Activated CD4-positive, alpha-beta memory T cell treated with anti-CD3 and anti-CD28 coated beads, Interleukin-2, amount 10 ng/mL, durations not matched to agents 7 days and 5 days (primary cell): ENCODE measurements at places on chromosomes 4 and X.

GRCh38 chr4:108191269-108191914 is 22.7 kb upstream of the LEF1 start:
- no peak for DNase-seq

DNA sequence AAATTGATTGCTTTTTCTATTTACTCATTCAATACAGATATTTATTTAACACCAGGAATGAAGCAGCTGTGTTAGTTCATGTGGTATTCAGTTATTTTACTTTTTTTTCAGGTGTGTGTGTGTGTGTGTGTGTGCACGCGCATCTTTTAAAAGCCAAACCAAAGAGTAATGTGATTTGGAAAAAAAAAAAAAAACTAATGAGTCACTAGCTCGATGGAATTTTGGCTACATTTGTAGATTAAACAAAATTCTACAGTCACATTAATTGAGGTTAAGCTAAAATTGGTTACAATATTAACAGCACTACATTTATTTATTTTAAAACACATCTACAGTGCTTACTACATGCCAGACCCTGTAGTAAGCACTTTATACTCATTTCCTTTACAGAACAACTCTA is 66.8 kb downstream of the HHIP start:
- DNase-seq: no peak

- DNase-seq: no peak
Observed at GRCh38 chr4:188161167-188161566, 21.9 kb downstream of the TRIML1 start.

- DNase-seq: no peak
Observed at GRCh38 chrX:9257718-9258420, 207.0 kb upstream of the TBL1X start.
